NCI-H1048 (cell line): ENCODE measurements at places on chromosomes 1 and 21.

GRCh38 chr1:1305300-1306069 is 2.2 kb downstream of the ACAP3 start:
- DNase-seq: no peak

- DNase-seq: no peak
Observed at GRCh38 chr1:240878631-240879030, 266.7 kb upstream of the GREM2 start.

- no peak for DNase-seq
Observed at GRCh38 chr1:119008483-119009311, 20.6 kb upstream of the TBX15 start.

GRCh38 chr1:44594871-44595735 is 79.2 kb downstream of the TMEM53 start:
- peak; percentile 35 for DNase-seq

DNA sequence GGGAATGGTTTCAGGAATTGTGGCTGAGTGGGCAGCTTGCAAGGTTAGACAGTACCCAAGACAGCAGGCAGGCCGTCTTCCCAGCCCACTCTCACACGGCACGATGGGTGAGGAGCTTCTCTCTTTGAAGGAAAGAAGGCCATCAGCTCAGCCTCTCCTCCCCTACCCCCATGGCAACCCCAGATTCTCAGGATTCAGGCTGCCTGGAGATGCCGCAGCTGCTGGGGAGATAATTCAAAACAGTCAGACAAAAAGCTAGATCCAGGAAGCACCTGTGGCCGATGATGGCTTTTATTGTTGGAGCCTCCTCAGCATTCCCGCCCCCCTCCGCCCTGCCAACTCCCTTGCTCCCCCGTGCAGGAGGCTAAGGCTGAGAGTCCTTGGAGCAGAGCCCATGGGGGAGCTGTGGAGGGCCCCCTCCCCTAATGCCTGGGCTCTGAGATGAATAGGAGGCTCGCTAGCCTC is 220.5 kb downstream of the TRABD2B start:
- DNase-seq: no peak

DNA sequence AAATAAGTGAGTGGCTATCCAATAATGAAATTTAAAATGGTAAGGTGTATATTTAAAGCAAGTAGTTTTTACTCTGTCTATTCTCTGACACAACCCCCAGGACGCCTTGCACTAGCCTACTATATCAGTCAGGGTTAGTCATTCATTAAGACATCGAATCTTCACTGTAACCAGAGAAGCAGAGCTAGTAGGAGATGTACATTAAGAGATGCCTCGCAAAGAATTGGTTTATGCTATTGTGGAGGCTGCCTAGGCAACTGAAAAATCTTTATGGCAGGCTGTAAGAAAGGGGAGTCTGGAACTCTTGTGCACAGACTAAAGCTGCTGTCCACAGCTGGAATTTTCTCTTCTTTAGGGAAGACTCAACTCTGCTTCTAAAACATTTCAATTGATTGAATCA is 28.8 kb downstream of the NTNG1 start:
- no peak for DNase-seq

GRCh38 chr1:151854658-151855057 is 1.1 kb upstream of the THEM5 start:
- no peak for DNase-seq

DNA sequence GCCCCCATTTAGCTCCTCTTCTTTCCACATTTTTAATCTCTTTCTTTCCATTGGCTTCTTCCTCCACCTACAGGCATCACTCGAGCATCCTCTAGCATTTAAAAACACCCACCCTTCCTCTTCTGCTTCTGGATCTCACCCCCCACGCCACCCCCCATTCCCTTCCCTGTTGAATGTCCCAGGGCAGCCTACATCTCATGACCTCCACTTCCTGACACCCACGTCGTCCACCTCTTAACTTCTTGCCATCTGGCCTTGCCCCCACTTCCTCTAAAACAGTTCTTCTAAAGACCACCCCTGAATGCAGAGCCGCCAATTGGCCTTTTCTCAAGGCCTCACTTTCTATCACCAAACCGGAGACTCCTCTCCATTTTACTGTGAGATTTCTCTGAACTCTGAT is 6.1 kb upstream of the ETNK2 start:
- DNase-seq: no peak

DNA sequence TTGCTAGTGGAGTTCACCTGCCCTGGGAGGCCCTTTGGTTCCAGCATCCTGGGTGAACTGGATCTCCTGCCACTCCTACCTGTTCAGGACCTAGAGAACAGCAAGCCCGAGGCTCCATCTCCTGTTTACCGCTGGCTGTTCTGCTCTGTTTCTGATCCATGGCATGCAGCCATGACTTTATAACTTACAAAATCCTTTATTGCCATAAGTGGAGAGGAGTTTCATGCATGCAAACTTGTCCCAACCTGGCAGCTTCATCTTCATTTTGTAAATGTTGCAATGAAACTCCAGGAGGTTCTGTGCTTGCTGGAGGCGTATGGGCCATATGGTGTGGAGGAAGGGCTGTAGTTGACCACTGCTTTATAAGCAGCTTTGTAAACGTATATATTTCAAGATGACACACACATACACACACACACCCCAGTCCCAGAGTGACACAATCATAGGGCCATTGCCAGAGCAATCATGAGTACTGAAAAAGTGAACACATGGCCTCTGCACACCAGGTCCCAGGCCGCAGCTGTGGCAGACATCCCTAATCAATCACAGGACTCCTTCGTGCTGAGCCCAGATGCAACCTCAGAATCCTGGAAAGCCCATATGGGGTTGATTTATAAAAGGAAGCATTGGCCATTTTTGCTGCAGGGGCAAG is 69.0 kb downstream of the UBIAD1 start:
- no peak for DNase-seq

DNA sequence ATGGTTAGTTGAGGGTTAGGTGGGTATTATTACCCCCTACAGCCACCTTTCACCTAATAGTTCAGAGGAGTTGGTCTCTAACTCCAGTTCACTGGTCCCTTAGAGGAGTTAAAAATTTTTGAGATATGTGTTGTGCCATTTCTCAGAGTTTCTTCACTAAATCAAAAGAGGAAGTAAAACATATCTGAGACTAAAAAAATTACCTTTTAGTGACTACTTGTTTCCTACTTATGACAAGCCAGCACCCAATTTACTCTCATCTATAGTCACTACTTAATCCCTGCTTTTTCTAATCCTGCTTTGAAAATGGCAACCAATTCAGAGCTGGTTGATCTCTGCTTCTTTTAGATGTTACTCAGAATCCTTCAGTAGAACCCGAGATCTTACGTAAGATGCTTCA is 1316.8 kb upstream of the B3GALT2 start:
- no peak for DNase-seq

- no peak for DNase-seq
Observed at GRCh38 chr21:29649406-29649814, 290.4 kb downstream of the GRIK1 start.

- no peak for DNase-seq
Observed at GRCh38 chr1:214640431-214641213, 37.6 kb downstream of the CENPF start.
